SIG-M5 (cell line): ENCODE measurements at places on chromosomes 13 and 19.

DNA sequence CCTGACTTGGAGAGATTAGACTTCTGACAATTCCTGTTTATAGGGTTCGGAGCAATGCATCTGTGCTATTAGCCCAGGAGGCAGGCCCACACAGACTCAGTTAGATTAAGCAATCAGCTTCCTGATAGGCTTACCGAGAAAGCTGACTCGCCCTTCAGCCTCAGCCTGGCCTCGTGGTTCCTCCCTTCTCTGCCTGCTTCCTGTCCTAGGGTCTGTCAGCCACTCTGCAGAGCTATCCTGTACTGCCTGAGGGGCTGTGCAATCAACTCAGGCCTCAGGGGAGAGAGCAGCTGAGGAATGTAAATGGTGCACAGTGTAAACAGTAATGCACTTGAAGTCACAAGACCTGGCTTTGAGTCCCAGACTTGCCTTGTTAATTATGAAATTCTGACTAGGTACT is 30.7 kb downstream of the HTR2A start:
- peak; percentile 56 for DNase-seq

DNA sequence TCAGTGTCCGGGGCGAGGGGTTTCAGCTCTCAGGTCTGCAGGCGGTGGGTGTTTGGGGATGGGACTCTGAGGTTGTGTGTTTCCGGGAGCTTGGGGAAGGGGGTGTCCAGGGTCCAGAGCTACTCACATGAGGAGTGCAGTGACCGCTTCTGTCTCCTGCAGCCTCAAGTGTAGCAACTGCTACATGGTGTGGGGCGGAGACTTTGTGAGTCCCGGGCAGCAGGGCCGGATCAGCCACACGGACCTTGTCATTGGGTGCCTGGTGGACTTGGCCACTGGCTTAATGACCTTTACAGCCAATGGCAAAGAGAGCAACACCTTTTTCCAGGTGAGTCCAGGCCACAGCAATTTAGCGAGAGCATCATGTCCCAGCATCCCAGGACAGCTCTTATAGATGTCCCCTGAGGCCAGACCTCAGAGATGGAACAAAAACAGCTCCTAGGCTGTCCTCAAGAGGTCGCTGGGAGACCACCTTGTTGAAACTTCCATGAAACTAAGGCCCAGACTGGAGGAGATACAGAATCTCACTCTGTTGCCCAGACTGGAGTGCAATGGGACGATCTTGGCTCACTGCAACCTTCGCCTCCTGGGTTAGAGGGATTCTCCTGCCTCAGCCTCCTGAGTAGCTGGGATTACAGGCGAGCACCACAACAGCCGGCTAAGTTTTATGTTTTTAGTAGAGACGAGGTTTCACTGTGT is 44.9 kb downstream of the RYR1 start:
- DNase-seq = no peak

DNA sequence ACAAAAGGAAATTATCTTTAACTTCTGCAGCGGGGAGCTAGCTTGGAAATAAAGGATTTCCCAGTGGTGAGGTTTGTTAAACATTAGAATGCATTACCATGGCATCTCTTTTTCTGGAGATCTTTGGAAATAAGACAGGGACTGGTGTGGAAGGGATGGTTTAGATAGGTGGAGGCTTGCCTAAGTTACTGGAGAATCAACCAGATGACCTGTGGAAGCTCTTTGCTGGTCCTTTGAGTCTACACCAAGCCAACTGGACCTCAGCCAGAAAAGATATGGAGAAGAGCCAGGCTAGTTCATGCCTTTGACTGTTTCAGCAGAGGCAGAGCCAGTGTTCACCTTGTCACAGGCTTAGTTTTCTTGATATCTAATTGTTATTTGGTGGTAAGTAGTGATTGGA is 134.7 kb downstream of the KCNRG start:
- no peak for DNase-seq

GRCh38 chr19:51246164-51246552 is 4.7 kb upstream of the SIGLECL1 start:
- peak; percentile 60 for DNase-seq

- DNase-seq = no peak
Observed at GRCh38 chr13:98820744-98821371, 68.4 kb upstream of the SLC15A1 start.
